ENCODE measurements at places on chromosomes 13 and 19.

GRCh38 chr19:28530406-28531035 lies 682.4 kb downstream of the UQCRFS1 start:
- no peak for DNase-seq

DNA sequence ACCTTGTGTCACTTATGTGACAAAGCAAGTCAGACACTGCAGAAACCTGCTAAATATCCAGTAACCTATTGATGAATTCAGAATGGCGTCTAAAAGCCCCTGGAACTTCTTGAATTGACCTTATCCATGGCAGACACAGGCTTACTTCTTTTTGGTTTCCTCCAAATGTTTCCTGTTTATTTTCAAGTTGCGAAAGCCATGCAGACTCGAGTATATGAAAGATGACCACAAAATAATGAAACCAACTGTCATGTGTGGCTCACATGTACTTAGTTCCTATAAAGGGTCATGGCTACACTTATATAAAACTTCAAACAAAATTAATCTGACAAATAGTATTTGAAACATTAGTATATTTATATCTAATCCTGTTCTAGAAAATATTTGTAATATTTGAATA lies 113.1 kb upstream of the FNDC3A start:
- DNase-seq = no peak

DNA sequence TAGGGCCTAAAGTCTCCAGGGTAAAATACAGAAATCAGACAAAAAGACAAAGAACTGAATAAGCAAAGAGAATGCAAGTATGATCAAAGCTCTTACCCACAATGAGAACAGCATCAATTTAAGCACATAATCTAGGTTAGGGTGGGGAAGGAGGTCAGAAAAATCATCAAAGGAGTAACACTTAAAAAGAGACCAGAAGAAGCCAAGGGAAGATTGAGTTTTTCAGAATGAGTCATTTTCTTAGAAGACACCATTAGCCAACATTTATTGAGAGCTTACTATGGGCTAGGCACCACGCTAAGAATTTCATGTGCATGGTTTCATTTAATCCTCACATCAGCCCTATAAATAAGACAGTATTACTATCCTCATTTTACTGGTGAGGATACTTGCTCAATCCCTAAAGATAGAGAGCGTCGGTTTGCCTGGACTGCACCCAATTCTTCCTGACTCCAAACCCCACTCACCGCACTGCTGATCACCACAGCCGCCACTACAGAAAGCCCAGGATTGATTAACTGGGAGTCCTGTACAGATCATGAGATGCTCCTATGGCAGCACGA lies 1.7 kb upstream of the SHISA2 start:
- DNase-seq = no peak

DNA sequence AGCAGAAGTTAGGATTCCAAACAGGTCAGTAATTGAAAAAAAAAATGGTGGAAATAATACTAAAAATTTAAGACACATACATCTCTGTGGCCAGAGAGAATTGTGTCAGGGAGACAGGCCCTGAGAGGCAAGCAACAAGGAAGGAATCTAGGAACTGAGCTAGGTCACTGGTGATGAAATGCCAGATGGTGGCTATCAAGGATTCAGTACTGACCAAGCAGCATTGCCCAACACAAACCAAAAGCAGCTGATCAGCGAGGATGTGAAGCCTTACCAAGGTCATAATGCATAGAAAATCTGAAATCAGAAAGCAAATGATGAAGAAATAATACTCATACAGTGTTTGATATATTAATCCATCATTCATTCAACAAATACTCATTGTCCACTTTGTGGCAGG lies 905.0 kb downstream of the GPC5 start:
- DNase-seq = no peak

DNA sequence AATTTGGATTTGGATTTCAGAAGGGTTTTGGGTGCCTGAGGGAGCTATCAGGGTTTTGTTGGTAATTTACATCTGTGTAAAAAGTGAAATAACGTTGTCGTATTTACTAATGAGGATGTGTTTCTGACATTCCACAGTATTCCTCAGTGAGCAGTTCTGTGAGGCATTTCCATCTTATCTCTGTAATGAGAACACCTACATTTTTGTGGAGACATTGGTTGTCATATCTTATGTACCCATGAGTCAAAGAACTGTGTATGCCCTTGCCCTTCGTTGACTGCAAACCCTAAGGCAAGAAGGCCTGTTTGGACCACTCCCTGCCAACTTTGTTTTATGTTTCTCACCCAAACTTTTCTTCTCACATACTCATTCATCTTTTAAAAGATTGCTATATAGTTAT lies 14.2 kb upstream of the IL17D start:
- DNase-seq = no peak

DNA sequence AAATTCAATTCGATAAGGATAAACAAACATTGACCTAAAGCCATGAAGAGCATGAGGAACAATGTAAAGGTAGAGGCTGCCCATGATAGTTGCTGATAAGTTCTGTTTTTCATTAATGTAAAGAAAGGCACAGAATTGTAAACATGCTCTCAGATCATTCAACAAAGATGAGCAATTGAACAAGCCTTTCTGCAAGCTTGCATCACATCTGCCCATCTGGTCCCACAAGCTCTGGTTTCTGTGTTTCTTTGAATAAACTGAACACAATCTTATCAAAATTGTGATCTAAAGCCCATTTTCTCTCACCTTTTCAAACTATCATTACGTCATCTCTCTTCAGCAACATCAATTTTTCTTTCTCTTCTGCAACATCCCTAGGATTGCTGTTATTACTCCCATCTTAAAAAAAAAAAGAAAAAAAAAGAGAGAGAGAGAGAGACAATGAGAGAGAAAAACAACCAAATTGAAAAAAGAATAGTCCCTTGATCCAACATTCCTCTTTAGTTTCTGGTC lies 487.2 kb upstream of the GPC6 start:
- no peak for DNase-seq

- no peak for DNase-seq
Measured at GRCh38 chr13:95233026-95233635, 68.1 kb downstream of the ABCC4 start.

DNA sequence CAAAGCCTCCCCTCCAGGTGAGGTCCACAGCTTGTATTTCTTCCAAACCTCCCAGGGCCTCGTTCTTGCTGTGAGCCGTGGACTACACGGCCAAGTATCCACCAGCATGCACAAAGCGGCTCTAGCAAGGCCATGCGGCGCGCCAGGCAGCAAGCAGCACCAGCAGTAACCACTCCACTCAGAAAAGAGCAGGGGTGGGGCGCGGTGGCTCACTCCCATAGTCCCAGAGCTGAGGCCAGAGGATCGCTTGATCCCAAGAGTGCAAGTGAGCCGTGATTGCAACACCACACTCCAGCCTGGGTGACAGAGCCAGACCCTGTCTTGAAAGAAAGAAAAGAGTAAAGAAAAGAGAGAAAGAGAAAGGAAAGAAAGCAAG lies 4.7 kb downstream of the CCDC8 start:
- DNase-seq = no peak
